ENCODE measurements at places on chromosomes 4 and X. TPM values are rescaled to one million over a fixed set of nuclear protein-coding genes. Genes with fewer than 3 reads are reported as not detected.

Gene WWC2
- total RNA-seq = 119 TPM

Gene GAGE13
- not detected for total RNA-seq

Gene RBM10
- 30.2 TPM for total RNA-seq

DNA sequence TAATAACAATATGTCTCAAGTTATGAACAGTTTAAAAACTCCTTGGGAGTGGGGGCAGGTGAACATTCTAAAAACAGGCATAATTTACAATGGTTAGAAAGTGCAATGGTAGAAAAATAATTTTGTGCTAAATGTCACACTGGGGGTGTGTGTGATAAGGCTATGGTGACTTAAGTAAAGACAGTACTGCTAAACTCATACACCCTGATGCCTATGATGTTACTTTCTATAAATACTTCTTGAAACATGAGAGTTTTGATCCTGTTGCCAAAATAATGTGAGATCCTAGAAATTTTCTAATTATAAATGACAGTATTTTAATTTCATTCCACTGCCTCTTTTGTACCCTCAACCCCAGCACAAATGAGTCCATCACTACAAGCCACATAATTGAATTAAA, 144.2 kb downstream of the POLA1 start:
- no peak overlapping the region for H3K27ac ChIP-seq
- no peaks in the 10 kb centered on the region for H3K36me3 ChIP-seq
- H3K4me1 ChIP-seq = no peaks in the 10 kb centered on the region

DNA sequence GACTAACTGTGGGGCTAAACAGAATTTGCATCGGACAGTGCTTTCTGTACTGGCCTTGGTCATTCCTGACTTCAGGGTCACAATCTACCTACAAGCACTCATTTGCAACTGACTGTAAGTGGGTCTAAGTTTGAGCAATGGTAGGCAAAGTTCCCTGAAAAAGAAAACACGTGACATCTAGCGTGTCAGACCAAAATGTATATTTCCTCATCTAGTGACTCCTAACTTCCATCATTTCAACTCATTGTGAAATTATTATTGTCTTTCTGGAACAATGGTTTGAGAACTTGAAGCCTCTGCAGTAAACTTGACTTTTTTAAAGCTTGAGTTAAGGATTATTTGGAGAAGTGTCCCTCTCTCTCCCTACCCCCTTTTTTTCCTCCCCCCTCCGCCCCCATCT, 113.6 kb downstream of the MID1 start:
- no peak for DNase-seq
- H3K27ac ChIP-seq = no peak overlapping the region
- no peaks in the 10 kb centered on the region for H3K4me1 ChIP-seq
- H3K27me3 ChIP-seq = no peaks in the 10 kb centered on the region
- H3K36me3 ChIP-seq = no peaks in the 10 kb centered on the region
- no peak overlapping the region for H3K4me3 ChIP-seq

DNA sequence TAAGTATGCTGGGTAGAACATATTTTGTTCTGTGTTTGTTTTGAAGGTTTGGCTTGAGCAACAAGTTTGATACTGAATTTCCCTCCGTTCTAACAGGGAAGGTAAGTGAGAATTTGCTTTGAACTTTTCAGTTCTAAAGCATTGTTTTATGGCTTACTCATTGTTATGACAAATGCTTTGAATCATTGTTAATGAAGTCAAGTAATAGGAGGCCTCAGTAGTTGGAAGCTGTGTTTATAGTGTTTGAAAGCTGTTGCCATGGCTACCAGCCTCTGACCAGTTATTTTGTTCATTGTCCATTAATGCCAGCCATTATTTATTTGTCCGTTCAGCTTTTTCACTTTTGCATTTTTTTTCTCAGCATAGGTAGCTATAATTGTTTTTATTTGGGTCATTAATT, 14.4 kb downstream of the CHIC1 start:
- no peak overlapping the region for H3K27ac ChIP-seq
- H3K4me3 ChIP-seq = no peak overlapping the region
- no peaks in the 10 kb centered on the region for H3K27me3 ChIP-seq
- no peak for DNase-seq
- H3K36me3 ChIP-seq = no peaks in the 10 kb centered on the region
- no peaks in the 10 kb centered on the region for H3K4me1 ChIP-seq

- H3K4me3 ChIP-seq = no peak overlapping the region
- no peaks in the 10 kb centered on the region for H3K27me3 ChIP-seq
- H3K4me1 ChIP-seq = no peaks in the 10 kb centered on the region
- H3K27ac ChIP-seq = no peak overlapping the region
Measured at GRCh38 chr4:46844325-46844917, 64.6 kb downstream of the COX7B2 start.

All from upper lobe of left lung (tissue), 6 donors.